ENCODE measurements at places on chromosomes 4 and X.

GRCh38 chr4:140976768-140977167 is 156.5 kb downstream of the RNF150 start:
- no peak for DNase-seq

- no peak for DNase-seq
These were observed 10.3 kb upstream of the RAB33B start for GRCh38 chr4:139443661-139444060.

DNA sequence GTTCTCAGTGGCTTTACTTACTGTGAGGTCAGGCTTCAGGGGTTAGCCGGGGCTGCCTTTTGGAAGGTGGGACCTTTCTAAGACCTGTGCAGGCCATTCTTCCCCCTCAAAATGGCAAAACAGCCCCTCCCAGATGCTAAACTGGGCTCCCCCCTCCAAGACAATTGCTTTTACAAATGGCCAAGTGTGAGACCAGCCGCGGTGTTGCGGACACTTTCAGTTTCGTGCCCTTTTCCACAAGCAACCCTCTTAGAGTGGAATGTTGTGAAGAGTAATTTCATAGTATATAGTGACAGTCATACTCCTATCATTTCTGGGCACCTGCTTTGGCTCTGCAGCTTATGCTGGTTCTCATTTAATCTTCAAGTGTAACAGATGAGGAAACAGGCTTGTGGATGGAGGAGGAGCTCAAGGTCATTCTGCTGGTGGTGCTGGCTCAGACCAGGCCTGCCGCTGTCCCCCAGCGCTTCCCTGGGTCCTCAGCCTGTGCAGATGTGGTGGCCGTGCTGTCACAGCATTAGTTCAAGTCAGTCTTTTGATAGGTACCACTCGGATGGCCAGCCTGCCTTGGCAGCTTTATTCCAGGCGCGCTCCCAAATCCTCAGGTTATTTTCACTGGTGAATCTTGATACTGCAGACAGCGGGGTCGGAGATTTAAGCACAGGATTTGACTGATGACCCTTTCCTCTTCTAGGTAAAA is 55.0 kb upstream of the TADA2B start:
- no peak for DNase-seq

DNA sequence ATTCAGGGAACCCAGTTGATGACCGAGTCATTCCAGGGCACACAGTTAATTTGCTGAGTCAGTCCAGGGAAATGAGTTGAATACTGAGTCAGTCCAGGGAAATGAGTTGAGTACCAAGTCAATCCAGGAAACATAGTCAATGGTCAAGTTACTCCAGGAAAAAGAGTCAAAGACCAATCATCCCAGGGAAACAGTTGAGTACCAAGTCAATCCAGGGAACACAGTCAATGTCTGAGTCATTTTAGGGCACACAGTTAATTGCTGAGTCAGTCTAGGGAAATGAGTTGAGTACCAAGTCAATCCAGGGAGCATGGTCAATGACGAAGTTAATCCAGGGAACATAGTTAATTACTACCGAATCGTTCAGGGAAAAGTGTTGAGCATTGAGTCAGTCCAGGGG is 754.4 kb downstream of the NLGN4X start:
- DNase-seq, result no peak
